ENCODE measurements at places on chromosomes 6 and 20.

- no peak for ATAC-seq
Observed at GRCh38 chr6:21937466-21937865, 343.9 kb downstream of the SOX4 start.

- ATAC-seq: no peak
Observed at GRCh38 chr6:40556881-40557280, 30.3 kb downstream of the LRFN2 start.

GRCh38 chr6:45686841-45687569, 309.3 kb upstream of the SUPT3H start:
- ATAC-seq: no peak

DNA sequence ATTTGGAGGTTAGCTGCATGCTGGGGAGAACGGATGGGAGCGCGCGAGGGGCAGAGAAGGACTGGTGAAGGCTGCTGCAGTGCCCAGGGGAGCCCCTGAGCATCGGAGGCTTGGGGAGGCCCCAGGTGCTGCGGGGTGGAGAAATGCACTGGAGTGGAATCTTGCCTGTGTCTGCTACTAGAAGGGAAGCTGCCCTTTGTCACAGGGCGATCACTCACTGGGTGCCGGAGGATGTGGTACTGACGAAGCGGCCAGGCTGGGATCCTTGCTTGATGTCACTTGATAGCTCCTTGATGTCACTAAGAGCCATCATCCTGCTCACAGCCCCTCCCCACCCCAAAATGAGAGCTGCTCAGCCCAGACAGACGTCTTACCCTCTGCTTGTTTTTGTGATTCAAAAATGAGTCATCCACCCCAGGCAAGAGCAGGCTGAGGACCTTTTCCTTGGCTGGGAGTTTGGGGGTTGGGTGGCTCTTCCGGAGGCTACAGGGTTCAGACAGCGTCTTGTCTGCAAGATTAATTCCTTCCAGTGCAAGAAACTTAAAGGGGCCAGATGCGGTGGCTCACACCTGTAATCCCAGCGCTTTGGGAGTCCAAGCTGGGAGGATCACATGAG, 62.6 kb upstream of the PMEPA1 start:
- peak; percentile 75 for ATAC-seq

DNA sequence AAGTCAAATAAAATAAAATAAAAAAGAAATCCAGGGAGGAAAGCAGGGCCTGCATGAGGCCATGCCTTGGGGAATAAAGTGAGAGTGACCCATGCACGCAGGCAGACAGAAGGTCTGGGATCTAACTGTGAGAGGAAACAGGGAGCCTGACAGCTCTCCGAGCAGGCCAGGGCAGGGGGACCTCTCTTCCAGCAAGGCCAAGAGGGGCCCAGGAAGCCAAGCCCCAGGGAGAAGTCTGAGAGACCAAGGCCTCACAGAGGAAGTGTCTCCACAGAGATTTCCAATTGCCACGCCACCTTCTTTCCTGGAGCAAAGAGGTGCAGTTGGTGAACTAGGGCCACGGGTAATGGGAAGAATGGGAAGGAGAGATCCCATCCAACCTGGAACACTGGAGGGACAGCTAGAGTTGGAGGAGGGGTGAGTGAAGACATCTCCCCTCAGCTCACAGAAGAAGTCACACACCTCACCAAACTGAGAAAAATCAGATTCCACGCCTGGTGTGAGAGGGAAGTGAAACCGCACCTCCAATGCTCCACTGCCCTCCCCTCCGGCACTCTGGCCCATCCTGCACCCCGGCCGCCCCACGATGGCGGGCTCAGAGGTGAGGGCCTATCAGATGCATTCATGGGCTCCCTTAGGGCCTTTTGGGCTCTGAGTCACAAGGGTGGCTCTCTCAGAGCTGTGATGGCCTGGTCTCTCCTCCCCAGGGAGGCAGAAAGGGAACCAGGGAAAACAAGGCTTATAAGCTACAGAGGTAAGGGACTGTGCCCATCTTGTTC, 25.1 kb upstream of the TAF8 start:
- peak; percentile 18 for ATAC-seq
